NK-92 treated with Interleukin-12 subunit alpha and Interleukin-12 subunit beta, amount 100 ng/mL, for 24 hours (cell line): ENCODE measurements at places on chromosomes 11 and 22.
A peak's percentile ranks its signal among the peaks of the same experiment; 100 is the strongest.

- peak; percentile 61 for DNase-seq
These were observed 5.6 kb upstream of the APOBEC3H start for GRCh38 chr22:39091126-39092081.

GRCh38 chr22:33722816-33723215 lies 197.5 kb downstream of the LARGE1 start:
- no peak for DNase-seq

- DNase-seq, result no peak
These were observed 139.3 kb downstream of the MYO18B start for GRCh38 chr22:25881210-25881755.

DNA sequence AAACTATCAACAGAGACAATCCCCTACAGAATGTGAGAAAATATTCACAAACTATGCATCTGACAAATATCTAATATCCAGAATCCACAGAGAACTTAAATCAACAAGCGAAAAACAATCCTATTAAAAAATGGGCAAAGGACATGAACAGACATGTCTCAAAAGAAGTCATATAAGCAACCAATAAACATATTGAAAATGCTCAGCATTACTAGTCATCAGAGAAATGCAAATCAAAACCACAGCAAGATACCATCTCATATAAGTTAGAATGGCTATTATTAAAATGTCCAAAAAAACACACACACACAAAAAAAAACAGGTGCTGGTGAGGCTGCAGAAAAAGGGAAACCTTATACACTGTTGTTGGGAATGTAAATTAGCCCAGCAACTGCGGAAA lies 8.3 kb upstream of the OR52E8 start:
- no peak for DNase-seq

- no peak for DNase-seq
These were observed 109.1 kb upstream of the TIMP3 start for GRCh38 chr22:32692371-32692770.

DNA sequence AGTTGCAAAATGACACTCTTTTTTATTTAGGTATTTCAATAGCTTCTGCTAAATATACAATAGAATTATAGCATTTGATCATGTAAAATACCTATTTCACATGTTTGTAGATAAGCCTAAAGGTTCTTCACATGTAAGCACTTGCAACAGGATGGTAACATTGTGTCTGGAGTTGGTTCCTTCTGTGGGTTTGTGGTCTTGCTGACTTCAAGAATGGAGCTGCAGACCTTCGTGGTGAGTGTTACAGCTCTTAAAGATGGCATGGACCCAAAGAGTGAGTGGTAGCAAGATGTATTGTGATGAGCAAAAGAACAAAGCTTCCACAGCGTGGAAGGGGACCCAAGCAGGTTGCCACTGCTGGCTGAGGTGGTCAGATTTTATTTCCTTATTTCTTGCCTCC lies 246.4 kb upstream of the PDGFD start:
- DNase-seq, result no peak

- DNase-seq, result no peak
These were observed 14.2 kb downstream of the TSPAN18 start for GRCh38 chr11:44740967-44741366.

DNA sequence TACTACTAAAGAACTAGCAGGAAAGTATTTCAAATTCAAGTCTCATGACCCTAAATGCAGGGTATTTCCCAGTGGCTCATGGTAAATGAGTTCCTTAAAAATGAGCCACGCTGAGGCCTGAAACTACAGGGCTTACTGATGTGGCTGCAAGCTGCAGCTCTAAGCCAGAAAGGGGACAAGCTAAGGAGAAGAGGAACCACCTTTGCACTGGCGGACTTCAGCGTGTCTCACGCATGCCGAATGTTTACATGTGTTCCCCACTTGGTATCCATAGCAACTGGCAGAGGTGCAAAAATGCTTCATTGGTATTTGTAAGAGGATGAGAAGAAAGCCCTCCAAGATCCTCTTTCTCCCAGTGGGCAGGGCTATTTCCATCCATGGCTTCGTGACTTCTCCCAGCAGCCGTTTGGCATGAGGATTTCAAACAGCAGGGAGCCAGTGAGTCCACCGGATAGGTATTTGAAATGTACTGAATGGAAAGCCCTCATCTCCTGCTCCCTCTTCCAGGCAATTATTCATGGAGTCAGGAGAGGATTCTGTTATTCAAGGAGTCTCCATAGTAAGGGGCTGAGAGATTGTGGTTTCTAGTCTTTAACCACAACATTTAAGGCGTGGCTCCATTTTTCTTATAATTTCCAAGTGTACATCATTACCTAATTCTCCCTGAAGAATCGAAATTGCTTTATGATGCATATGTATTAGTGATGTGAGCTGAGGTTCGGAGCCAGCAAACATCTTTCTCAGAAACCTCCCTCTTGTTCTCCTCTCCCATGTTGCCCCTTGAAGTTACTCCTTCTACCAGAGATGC lies 55.3 kb upstream of the CD44 start:
- no peak for DNase-seq

DNA sequence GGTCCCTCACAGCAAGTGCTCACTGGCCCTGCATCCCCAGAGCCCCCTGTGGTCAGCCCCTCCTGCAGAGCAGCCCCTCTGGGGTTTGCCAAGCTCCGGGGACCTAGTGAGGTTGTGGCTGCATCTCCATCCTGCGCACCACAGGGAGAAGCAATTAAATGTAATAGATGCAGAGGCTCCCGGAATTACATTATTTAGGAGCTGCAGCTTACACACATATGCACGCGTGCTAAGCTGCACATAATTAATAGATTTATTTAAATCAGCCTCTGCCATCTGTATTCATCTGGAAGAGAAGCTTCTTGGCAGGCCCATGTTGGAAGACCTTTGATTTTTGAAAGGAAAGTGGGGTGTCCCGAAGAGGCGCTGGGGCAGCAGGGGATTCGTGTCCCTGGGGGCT lies 1271.5 kb downstream of the BRD1 start:
- no peak for DNase-seq

DNA sequence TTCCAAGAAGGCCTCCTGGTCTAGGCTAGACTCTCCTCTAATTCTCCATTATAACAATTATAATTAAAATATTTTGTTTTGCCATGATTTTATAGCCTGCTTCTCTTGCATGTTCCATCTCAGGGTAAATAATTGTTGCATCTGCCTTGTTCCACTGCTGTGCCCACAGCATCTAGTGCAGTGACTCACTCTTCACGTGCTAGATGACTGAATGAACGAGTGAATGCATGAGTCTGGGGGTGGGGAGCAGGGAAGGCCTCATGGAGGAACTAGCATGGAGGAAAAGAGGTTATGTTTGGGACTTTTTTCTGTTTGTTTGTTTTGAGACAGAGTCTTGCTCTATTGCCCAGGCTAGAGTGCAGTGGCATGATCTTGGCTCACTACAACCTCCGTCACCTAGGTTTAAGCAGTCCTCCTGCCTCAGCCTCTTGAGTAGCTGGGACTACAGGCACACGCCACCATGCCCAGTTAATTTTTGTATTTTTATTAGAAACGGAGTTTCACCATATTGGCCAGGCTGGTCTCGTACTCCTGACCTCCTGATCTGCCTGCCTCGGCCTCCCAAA lies 5.2 kb upstream of the OAF start:
- no peak for DNase-seq

- DNase-seq, result no peak
These were observed 53.7 kb downstream of the PARVA start for GRCh38 chr11:12430954-12431595.

GRCh38 chr22:30728826-30729225 lies 34.2 kb downstream of the OSBP2 start:
- no peak for DNase-seq

- DNase-seq, result no peak
These were observed 111.8 kb downstream of the SNX19 start for GRCh38 chr11:130804306-130805076.
